ENCODE measurements at places on chromosomes 12 and 14.
A peak's percentile ranks its signal among the peaks of the same experiment; 100 is the strongest.

- DNase-seq: no peak
These were observed 980 bp upstream of the RNASE8 start for GRCh38 chr14:21056520-21057163.

DNA sequence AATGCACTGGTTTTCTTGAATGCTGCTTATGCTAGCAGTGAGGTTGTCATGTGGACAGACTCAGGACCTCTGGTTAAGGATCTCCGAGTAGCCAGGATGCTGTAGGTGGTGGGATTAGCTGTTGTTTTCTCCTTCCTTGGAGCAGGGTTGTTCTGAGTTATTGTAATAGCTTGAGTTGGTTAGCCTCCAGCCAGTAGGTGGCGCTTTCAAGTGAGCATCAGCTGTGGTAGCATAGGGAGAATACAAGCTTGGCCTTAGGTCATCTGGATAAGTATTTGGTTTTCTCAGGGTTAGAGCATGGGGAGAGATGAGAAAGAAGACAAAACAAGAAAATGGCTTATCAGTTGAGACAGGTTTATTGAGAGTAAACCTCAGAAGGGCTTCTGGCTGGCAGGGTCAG lies 299.7 kb upstream of the FBXO33 start:
- DNase-seq: no peak

- DNase-seq: no peak
These were observed 258.0 kb upstream of the PLEKHG7 start for GRCh38 chr12:92444763-92445162.

GRCh38 chr12:116654226-116654743 lies 83.6 kb downstream of the SPRING1 start:
- DNase-seq: no peak

- no peak for DNase-seq
These were observed 6.1 kb downstream of the RHOF start for GRCh38 chr12:121787063-121788025.

- DNase-seq: no peak
These were observed 5.9 kb downstream of the PRPF39 start for GRCh38 chr14:45089813-45090212.

GRCh38 chr12:24396224-24396623 lies 446.8 kb upstream of the SOX5 start:
- no peak for DNase-seq

GRCh38 chr14:99718811-99719192 lies 34.7 kb downstream of the CYP46A1 start:
- peak; percentile 7 for DNase-seq
